ENCODE measurements at places on chromosomes 2 and 18. TPM values are rescaled to one million over a fixed set of nuclear protein-coding genes. Genes with fewer than 3 reads are reported as not detected.

The CTNNA2 gene
- total RNA-seq = 0.32 TPM

The GNAL gene
- total RNA-seq = 2.8 TPM

- no peak for DNase-seq
Observed at GRCh38 chr2:69100220-69100723, 87.3 kb downstream of the ANTXR1 start.

The FIGN gene
- 15.5 TPM for total RNA-seq

Measured in ovary (tissue), 10 donors.